ENCODE measurements at places on chromosomes 1 and 21.
A peak's percentile ranks its signal among the peaks of the same experiment; 100 is the strongest.

- DNase-seq = peak; percentile 47
Measured at GRCh38 chr1:206909161-206909882, 12.1 kb downstream of the IL24 start.

DNA sequence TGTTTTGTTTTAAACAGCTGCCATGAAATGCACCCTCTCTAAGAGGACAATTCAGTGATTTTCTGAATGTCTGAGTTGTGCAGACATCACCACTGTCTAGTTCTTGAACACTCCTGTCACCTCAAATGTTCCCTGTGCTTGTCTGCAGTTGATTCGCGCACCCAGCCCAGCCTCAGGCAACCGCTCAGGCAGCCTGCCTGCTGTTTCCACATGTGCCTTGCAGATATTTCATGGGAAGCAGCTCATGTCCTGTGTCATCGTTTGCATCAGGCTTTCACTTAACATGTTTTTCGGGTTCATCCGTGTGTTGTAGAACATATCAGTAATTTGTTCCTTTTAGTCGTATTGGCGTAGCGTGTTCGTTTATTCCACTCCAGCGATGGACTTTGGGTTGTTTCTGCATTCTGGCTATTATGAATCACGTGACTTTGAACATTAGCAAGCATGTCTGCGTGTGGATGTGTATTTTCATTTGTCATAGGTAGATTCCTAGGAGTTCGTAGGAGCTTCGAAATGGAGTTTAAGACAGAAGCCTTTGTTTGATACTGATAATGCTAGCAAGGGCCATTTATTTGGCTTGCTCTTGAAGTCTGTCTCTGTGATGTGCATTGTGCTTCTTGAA, 12.1 kb downstream of the ADARB1 start:
- DNase-seq = no peak

- no peak for DNase-seq
Measured at GRCh38 chr1:25579292-25580252, 36.2 kb downstream of the LDLRAP1 start.

GRCh38 chr1:234565132-234565531, 44.8 kb downstream of the IRF2BP2 start:
- no peak for DNase-seq

- DNase-seq = no peak
Measured at GRCh38 chr1:207279652-207280051, 41.8 kb upstream of the CD55 start.

DNA sequence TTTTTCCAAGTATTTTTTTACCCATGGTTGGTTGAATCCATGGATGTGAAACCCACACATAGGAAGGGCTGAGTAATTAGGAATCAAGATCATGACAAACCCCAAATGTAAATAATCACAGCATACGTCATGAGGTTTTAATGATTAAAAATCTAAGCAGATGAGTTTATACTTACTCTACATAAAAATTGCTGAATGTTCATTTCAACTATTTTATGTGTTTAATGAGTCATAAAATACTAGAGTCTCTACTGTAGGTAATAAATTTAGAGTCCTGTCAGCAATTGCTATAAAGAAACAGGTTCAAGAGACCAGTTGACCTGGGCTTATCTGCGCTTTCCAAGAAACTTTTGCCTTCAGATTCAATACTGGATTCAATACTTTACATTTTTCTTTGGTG, 18.2 kb downstream of the CTH start:
- DNase-seq = no peak

GRCh38 chr1:20367116-20367585, 76.5 kb downstream of the VWA5B1 start:
- peak; percentile 6 for DNase-seq

- no peak for DNase-seq
Measured at GRCh38 chr1:30663596-30664091, 59.7 kb downstream of the MATN1 start.

- peak; percentile 42 for DNase-seq
Measured at GRCh38 chr1:206579747-206580437, 32.4 kb downstream of the EIF2D start.

- peak; percentile 74 for DNase-seq
Measured at GRCh38 chr1:112718691-112719418, 3.7 kb upstream of the PPM1J start.

- DNase-seq = no peak
Measured at GRCh38 chr1:98964198-98964597, 40.5 kb downstream of the PLPPR5 start.

GRCh38 chr1:39499668-39500067, 8.2 kb downstream of the BMP8A start:
- no peak for DNase-seq

DNA sequence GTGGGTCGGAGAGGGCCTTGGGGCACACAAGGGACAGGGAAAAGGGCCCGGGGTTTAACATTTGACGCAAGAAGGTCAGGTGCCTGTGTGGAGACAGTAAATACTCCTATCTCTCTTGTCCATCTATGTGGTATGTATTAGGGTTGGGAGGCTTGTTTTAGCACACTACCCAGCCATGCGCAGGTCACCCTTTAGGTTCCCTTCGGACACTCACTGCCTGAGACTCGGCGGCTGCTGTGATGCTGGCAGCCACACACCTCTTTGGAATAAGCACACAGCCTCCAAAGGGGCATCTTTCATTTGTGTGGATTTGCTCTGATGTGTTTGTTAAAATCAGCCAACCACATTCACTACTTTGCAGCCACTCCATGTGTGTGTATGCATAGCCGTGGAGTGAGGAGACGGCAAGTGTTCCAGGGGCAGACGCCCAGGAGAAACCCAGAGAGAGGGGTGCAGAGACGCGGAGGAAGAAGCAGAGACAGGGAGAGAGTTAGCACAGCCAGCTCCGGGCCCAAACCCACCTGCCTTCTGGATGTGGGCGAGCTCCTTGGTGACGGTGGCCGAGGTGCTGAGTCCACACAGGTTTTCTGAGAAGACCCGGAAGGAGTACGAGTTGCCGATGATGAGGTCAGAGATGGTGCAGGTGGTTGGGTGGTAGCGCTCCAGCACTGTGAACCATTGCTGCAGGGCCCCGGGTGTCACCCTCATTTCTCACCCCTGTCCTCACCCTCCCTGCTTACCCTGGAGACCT, 5.7 kb downstream of the MYBPH start:
- no peak for DNase-seq

- no peak for DNase-seq
Measured at GRCh38 chr1:107739201-107739600, 225.8 kb downstream of the VAV3 start.

GRCh38 chr1:78370356-78370755, 120.4 kb upstream of the PTGFR start:
- no peak for DNase-seq

DNA sequence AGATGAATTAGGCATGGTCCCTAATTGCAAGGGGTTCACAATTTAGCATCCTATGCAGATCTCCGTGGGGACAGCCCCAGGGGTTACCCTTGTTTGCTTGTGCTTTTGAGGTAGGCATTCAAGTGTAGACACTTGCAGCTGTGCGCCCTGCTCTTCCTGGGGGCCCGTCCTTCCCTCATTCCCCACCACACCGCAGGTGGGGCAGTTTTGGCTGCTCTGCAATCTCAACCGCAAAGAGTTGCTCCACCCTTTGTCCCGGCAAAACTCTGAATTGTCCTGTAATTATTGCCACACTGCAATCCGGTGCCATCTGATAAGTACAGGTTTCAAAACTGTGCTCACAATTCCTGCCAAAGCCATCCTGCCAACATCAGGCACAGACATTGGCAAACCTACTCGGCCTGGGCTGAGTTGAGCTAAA, 65.4 kb upstream of the LYST start:
- no peak for DNase-seq

- no peak for DNase-seq
Measured at GRCh38 chr21:32726839-32727686, 750 bp downstream of the SYNJ1 start.

DNA sequence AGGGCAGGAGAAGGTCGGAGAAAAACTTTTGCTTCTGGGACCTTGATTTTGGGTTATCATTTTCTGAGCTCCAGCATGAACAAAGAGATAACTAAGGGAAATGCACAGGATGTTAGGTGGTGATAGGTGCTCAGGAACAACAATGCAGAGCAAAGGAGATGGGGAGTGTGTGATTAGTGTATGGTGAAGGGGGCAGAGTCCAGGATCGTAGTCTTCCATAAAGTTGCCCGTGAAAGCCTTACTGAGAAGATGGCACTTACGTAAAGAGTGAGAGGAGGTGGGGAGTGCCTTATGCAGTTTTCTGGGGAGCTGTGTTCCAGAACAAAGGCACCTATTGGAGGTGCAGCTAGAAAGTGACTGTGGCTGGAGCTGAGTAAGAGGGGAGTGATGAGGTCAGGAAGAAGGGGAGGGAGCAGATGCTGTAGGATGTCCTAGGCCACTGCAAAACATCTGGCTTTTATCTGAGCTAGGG, 11.6 kb downstream of the KCNK1 start:
- DNase-seq = no peak
